Karpas-422 (cell line): ENCODE measurements at places on chromosomes 11 and 22. TPM values are rescaled to one million over a fixed set of nuclear protein-coding genes. Genes with fewer than 3 reads are reported as not detected.

CCDC116 gene
- total RNA-seq: 0.11 and 1.3 TPM in 2 replicates

MOV10L1 gene
- total RNA-seq: 2.9 TPM in 1 of 2 replicates, not detected in the other

C11orf86 gene
- total RNA-seq: not detected in 2 replicates

POU2F3 gene
- total RNA-seq: 0.11 TPM in 1 of 2 replicates, not detected in the other

P2RY2 gene
- total RNA-seq: not detected in 2 replicates

DNA sequence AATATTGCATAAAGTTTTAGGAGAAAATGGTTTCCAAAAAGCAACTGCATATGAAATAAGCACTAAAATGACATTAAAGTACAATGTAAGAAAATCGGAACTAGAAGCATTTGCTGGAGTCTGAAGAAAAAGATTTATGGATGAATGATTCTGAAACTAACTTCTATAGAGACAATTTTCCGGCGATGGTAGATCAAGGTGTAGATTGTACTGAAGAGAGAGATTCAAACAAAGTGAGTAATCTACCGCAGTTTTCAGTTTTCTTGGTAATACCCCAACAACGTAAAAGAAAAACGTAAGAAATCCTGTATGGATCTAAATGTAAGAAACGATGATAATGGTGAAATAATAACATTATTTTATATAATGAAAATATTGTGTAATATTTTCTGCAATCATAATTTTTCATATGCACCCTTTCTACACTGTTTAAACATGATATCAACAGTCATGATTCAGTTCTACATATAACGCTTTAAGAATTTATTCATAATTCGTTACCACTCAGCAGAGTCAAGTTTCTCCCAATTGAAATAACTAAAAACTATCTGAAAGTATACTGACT lies 1.8 kb upstream of the CDPF1 start:
- no peak for DNase-seq
- H3K27me3 ChIP-seq: no peaks in the 10 kb centered on the region
- H3K4me1 ChIP-seq: peaks cover 23% of the 10 kb centered on the region
- no peaks in the 10 kb centered on the region for H3K36me3 ChIP-seq

DNA sequence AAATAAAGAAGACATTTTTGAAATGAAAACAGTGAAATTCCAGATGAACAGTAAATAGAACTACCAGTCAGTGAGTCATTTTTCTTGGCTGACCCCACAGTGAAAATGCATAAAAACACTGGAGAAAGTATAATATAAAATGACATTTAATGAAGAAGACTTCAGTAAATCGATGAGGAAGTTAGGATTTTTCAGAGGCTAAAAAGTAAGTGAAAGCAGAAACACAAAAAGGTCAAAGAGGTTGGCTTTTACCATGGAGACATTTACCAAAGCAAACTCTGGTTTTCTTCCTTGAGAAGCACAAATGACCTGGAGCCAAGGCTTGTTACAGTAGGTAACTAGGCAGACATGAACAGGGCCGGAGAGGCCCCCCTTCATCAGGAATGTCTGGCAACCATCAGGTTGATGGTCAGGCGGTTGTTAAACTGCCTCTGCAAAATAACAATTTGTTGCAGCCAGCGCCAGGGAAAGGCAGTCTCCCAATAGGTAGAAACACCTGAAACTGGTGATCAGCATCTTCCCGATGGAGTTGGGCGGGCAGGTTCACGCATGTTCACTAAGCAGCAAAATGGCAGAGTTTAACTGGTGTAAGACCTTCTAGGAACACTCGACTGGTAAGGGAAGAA lies 16.7 kb upstream of the TMEM123 start:
- 0 out of 2 replicates have a peak, but pooled peaks cover 2% of the 10 kb centered on the region for H3K27me3 ChIP-seq
- peaks cover 14% of the 10 kb centered on the region for H3K4me1 ChIP-seq
- no peaks in the 10 kb centered on the region for H3K36me3 ChIP-seq
- no peak overlapping the region for H3K4me3 ChIP-seq

DNA sequence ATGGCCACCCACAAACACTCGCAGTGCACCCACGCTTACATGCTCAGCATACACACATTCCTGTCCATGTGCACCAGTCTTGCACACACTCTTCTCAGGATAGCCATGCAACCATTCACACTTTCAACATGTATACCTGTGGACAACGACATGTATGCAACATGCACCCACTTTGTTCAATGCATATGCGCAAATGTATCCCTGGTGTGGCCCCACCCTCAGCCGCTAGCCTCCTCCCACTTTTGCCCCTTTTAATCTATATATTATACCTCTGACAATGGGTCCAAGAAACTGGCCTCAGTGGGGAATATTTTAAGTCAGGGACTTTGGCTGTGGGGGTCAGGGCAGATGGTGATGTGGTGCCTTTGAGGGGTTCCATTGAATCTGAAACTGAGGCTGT lies 963 bp downstream of the INSC start:
- peaks cover 49% of the 10 kb centered on the region for H3K4me1 ChIP-seq
- no peak overlapping the region for H3K4me3 ChIP-seq
- H3K36me3 ChIP-seq: no peaks in the 10 kb centered on the region

SLC39A13 gene
- total RNA-seq: 24.9 and 32.8 TPM in 2 replicates

GRCh38 chr22:19878461-19879245 lies 24.0 kb upstream of the GNB1L start:
- H3K27ac ChIP-seq: no peak overlapping the region
- no peaks in the 10 kb centered on the region for H3K36me3 ChIP-seq
- no peak for DNase-seq

MPPED1 gene
- 0.15 TPM in 1 of 2 replicates, not detected in the other for total RNA-seq

DNA sequence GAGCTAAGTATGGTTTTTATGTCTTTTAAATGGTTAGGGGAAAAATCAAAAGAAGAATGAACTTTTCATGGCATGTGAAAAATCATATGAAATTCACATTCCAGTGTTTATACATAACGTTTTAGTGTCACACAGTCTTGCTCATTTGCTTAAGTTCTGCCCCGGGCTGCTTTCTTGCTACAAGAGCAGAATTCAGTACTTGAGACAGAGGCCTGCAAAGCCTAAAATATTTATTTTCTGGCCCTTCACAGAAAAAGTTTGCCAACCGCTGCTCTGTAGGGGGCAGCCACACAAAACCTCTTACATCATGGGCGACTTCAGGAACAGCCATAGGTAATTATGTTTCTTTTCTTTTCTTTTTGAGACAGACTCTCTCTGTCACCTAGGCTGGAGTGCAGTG lies 1.0 kb upstream of the ATG2A start:
- H3K36me3 ChIP-seq: peaks cover 1% of the 10 kb centered on the region; the same call in 1 of the 2 replicates
- H3K4me3 ChIP-seq: peak overlapping the region; percentile 85
- H3K4me1 ChIP-seq: peaks cover 39% of the 10 kb centered on the region
- no peaks in the 10 kb centered on the region for H3K27me3 ChIP-seq
- peak; percentile 75 for DNase-seq
- H3K27ac ChIP-seq: peak overlapping the region; percentile 69

GRCh38 chr11:122113836-122114825 lies 1.9 kb downstream of the BLID start:
- H3K36me3 ChIP-seq: no peaks in the 10 kb centered on the region
- H3K4me1 ChIP-seq: no peaks in the 10 kb centered on the region
- no peak overlapping the region for H3K4me3 ChIP-seq
- no peak overlapping the region for H3K27ac ChIP-seq

SPINDOC gene
- total RNA-seq: 40.3 and 88.1 TPM in 2 replicates

DNA sequence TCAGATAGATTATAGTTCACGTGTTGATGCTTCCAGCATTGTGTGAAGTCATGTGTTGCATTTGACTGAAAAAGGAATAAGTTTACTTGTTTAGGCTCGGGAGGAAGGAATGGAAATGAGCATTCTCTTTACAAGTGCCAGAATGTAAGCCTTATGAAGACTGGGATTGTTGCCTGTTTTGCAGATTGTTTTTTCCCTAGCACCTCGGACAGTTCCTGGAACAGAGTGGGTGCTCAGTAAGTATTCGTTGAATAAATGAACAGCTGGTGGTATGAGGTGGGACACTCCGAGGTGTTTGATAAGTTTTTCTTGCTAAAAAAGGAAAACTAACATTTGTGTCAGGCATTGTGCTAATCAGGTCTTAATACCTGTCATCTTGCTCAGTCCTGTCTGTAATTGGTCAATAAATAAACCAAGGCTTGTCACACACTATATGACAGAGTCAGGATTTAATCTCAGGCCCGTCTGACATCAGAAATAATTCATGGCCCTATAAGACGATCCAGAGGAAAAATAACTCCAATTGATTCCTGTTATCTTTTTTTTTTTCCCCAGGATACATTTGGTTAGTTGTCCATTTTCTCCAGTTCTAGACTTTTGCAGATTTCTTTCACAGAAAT lies 304.7 kb downstream of the NELL1 start:
- no peak overlapping the region for H3K27ac ChIP-seq
- H3K4me1 ChIP-seq: no peaks in the 10 kb centered on the region
